Fibroblast of upper back skin (primary cell): ENCODE measurements at places on chromosomes 16 and 17.

GRCh38 chr17:38539386-38539785 lies 66.4 kb downstream of the SRCIN1 start:
- DNase-seq, result no peak

GRCh38 chr16:842061-842476 lies 41.5 kb upstream of the GNG13 start:
- no peak for DNase-seq

DNA sequence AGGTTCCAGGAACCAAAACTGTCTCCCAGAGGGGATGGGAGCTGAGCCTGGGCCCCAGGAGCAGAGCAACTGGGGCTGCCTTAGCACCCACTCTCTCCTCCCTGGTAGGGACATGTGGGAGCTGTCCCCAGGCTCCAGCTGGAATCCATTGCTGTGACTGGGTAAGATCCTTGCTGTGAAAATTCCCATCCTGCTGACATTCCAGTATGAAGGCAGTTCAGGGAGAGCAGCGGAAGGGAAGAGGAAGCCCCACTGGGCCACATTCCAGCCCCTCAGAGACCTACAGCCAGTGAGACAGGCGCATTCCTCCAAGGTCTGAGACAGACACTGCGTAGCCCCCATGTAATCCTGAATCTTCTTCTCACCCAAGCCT lies 24.2 kb downstream of the MYO18A start:
- peak; percentile 89 for DNase-seq

DNA sequence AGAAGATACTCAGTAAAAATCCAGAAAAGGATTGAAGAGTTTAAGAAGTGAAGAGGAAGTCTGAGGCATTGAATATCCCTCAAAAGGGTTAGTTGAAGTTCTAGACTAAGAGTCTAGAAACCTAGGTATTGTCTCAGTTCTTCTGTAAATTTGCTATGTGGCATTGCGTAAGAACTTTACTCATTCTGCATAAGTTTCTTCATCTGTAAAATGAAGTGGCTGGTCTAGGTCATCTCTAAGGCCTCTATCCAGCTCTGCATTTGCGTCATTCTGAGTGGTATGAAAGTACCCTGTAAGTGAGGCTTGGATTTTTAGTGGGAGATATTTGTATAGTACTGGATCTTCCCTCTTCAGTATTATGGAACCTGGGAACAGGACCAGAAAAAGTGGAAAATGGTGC lies 130.2 kb downstream of the MYO1D start:
- peak; percentile 34 for DNase-seq
